Brain (organoid and tissue), 16 donors: ENCODE measurements at places on chromosomes 7 and 10.

- DNase-seq: no peak
These were observed 10.0 kb downstream of the CYP3A43 start for GRCh38 chr7:99837649-99838361.

DNA sequence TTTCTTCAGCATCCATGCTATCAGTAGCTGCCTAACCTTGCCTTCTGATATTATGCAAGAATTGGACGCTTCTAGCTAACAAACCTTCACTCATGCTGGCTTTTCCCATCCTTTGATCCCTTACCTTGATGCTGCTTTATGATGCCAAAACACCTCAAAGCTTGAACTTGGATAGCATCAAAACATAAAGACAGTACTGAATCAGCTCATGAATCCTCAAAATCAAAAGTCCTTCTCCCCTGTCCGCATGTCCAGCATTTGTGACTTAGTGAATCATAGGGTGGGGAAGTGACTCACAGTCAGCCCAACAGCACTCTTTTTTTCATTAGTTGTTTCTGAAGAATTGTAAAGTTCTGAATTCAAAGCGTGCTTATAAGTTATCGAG is 89.5 kb upstream of the PIK3CG start:
- no peak for DNase-seq

GRCh38 chr7:17687361-17687760 is 252.9 kb downstream of the SNX13 start:
- no peak for DNase-seq

- DNase-seq: no peak
These were observed 10.9 kb downstream of the HPSE2 start for GRCh38 chr10:99224766-99225165.

DNA sequence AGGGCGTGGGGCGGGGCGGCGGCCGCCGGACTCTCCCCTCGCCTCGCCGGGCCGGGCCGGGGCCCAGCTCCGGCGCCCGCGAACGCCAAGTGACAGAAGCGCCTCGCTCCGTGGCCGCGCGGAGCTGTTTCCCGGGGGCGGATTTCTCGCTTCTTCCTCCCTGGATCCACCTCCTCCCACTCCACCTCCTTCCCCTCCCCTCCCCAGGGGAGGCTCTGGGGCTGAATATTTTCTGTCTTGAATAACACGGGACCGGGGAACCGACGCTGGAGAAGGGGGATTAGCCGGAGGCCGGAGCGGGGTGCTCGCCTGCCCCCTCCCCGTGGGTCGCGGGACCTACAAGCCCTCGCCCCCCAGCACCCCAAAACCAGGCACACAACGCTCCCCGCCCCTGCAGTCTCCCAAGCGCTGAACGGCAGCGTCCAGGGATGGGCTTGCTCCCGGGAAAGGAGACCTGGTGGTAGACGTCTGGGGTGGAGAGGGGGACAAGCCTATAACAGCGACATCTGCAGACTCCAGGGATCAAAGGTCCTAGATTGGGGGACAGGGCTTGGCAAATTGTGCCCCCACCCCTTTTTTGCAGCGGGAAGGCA is at the start of gene ARHGAP21:
TSS of gene ARHGAP21 (minus strand) at position 100 of the 593 bp plus-strand sequence. CDS start 1,988 bp downstream, outside the sequence.
- DNase-seq: peak; percentile 89

DNA sequence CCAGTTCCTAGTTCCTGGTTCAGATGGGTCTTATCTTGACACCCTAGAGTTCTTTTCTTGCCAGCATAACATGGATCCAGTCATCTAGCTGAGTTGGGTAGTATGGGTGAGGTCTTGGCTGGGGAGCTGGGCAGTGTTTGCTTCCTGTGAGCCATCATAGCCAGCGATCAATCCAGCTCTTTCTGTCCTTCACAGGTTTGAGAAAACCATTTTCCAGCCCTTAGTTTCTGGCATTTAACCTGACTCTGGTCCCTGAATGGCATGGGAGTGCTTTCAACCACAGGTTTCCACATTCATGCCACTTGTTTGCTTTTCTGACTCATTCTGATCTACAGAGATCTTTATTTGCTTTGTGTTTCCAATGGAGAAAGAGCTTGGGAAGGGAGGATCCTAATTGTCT is 8.6 kb downstream of the SLC13A1 start:
- no peak for DNase-seq
